Type B pancreatic cell (in vitro differentiated cells): ENCODE measurements at places on chromosomes 2 and 18. TPM values are rescaled to one million over a fixed set of nuclear protein-coding genes. Genes with fewer than 3 reads are reported as not detected.

GRCh38 chr2:178473373-178473772 is 5.0 kb downstream of the FKBP7 start:
- no peak for DNase-seq

GRCh38 chr2:235663875-235664274 is 170.0 kb downstream of the AGAP1 start:
- no peak for DNase-seq

GRCh38 chr2:37790019-37790418 is 118.6 kb upstream of the CDC42EP3 start:
- no peak for DNase-seq

- no peak for DNase-seq
Observed at GRCh38 chr2:53654396-53654795, 113.2 kb upstream of the CHAC2 start.

DNA sequence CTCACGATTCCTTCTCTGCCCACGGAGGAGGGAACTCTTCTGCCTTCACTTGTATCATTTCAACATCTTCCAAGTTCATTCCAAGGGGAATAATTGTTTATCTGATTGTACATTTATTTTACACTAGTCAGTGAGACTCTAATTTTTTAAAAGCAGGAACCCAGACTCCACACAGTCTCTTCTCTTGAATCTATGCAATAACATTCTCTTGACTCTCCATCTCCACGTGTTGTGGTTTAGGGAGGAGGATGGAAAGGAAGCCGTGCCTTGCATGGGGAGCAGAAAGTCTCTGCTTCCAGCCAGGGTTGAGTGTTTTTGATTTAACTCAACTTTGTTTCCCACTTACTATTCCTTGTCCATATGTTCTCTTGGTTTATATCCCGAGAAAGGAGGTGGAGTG is 131.1 kb upstream of the RIOK3 start:
- DNase-seq, result no peak

- no peak for DNase-seq
Observed at GRCh38 chr18:41789001-41789400, 166.0 kb upstream of the PIK3C3 start.

DNA sequence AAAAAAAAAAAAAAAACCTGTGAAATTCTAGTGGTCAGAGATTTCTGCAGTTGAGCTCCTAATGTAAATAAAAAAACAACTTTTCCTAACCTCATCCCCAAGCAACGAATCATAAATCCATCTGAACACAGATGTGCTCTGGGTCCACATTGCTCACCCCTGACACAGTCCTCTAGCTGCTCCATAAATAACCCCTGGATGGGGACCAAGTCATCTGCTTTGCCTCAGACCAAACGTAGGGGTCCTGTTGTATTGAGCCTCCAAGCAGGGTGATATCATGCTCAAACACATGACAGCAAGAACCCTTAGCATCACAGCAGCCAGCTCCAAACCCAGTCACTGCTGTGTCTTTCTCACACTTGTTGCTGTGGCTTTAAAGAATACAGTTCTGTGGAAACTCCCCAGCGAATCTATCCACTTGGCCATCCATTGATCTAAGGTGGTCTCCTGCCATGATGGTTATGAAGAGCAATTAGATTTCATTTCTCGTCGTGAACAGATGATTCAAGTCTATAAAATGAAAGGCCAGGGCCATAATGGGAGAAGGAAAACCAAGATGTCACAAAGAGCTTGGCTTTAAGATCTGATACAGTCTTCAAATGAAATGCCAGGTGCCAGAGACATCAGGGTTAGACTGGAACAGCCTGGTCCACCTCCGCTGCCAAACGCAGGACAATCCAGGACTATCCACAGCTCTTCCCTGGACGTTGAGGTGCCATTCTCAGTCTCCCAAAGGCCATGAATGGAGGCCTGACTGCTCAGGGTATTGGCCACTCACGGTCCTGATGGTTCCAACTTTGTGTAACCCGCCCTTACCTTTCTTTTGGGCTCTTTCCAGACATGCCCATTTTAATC is 39.0 kb downstream of the TBC1D8 start:
- DNase-seq, result no peak

The TMEM163 gene
- total RNA-seq, result 4.0 and 4.1 TPM in 2 replicates

The MARCHF4 gene
- total RNA-seq, result 0.93 and 1.1 TPM in 2 replicates

The DNAJC5G gene
- not detected in 2 replicates for total RNA-seq

The CDK5R2 gene
- total RNA-seq, result 5.9 and 10.0 TPM in 2 replicates

The MC4R gene
- total RNA-seq, result 1.3 TPM in 1 of 2 replicates, not detected in the other
